Fibroblast of mammary gland (primary cell): ENCODE measurements at places on chromosomes 7 and 10.

GRCh38 chr7:25493805-25494366 is 265.6 kb upstream of the NPVF start:
- no peak for DNase-seq

- peak; percentile 28 for DNase-seq
Observed at GRCh38 chr7:98619450-98620321, 2.6 kb downstream of the NPTX2 start.

GRCh38 chr7:50409856-50410745 is 40.0 kb downstream of the FIGNL1 start:
- DNase-seq = no peak

- peak; percentile 28 for DNase-seq
Observed at GRCh38 chr10:31526681-31527080, 207.7 kb downstream of the ZEB1 start.
